Bronchus fibroblast of lung (primary cell): ENCODE measurements at places on chromosomes 3 and 15. TPM values are rescaled to one million over a fixed set of nuclear protein-coding genes. Genes with fewer than 3 reads are reported as not detected.

Gene OR5H6
- total RNA-seq = not detected in 2 replicates

Gene IL1RAP
- 6.4 and 6.6 TPM in 2 replicates for total RNA-seq

Gene CERS3
- not detected in 2 replicates for total RNA-seq

Gene SIN3A
- total RNA-seq = 30.0 and 36.1 TPM in 2 replicates

Gene TNFAIP8L3
- total RNA-seq = 2.1 and 3.2 TPM in 2 replicates

Gene SCAMP5
- total RNA-seq = under 0.01 and 0.45 TPM in 2 replicates
